ENCODE measurements at places on chromosomes 5 and 9. TPM values are rescaled to one million over a fixed set of nuclear protein-coding genes. Genes with fewer than 3 reads are reported as not detected.

The PROB1 gene
- total RNA-seq = 0.33 TPM

The AFAP1L1 gene
- 6.3 TPM for total RNA-seq

The ZNF354C gene
- total RNA-seq = 0.80 TPM

The ADAMTSL2 gene
- total RNA-seq = not detected

The AKNA gene
- 4.5 TPM for total RNA-seq

The NMUR2 gene
- not detected for total RNA-seq

The F2RL1 gene
- 332 TPM for total RNA-seq

The FCHSD1 gene
- total RNA-seq = 7.4 TPM

The SMARCA2 gene
- total RNA-seq = 25.7 TPM

The BAG1 gene
- 139 TPM for total RNA-seq

The NSG2 gene
- total RNA-seq = 0.10 TPM

The TNIP1 gene
- total RNA-seq = 143 TPM

The AJM1 gene
- total RNA-seq = 4.0 TPM

The LRRC19 gene
- total RNA-seq = not detected

The QRFP gene
- total RNA-seq = not detected

The GPR151 gene
- total RNA-seq = not detected

The OLFML2A gene
- 18.2 TPM for total RNA-seq

The OR1J2 gene
- not detected for total RNA-seq

The ZNF366 gene
- not detected for total RNA-seq

The MYOZ3 gene
- 0.05 TPM for total RNA-seq

The CDX1 gene
- not detected for total RNA-seq

The EGFL7 gene
- total RNA-seq = 39.5 TPM

The TAF11L5 gene
- not detected for total RNA-seq

The APBA1 gene
- 0.10 TPM for total RNA-seq

The GALNT12 gene
- total RNA-seq = 4.1 TPM

The FCN2 gene
- total RNA-seq = not detected

The IFNA2 gene
- not detected for total RNA-seq

The PPP2R2B gene
- 0.15 TPM for total RNA-seq

The PCDHA1 gene
- 0.21 TPM for total RNA-seq

The SPINK1 gene
- not detected for total RNA-seq

The DPM2 gene
- total RNA-seq = 50.2 TPM

The DTWD2 gene
- 1.5 TPM for total RNA-seq

The BARHL1 gene
- not detected for total RNA-seq

The MAP3K1 gene
- 1.7 TPM for total RNA-seq

The KLHL3 gene
- 0.30 TPM for total RNA-seq

The TLR4 gene
- 0.34 TPM for total RNA-seq

The SPARC gene
- 16.4 TPM for total RNA-seq

The PCDHGA11 gene
- 0.02 TPM for total RNA-seq

The SLC34A1 gene
- total RNA-seq = not detected

The PCDHGA2 gene
- total RNA-seq = 0.65 TPM

The GPR21 gene
- not detected for total RNA-seq

Data from A549 treated with CpdA at 1 μM for 4 hours (cell line).